Nephron progenitor cell (in vitro differentiated cells): ENCODE measurements at places on chromosomes 7 and 10.

DNA sequence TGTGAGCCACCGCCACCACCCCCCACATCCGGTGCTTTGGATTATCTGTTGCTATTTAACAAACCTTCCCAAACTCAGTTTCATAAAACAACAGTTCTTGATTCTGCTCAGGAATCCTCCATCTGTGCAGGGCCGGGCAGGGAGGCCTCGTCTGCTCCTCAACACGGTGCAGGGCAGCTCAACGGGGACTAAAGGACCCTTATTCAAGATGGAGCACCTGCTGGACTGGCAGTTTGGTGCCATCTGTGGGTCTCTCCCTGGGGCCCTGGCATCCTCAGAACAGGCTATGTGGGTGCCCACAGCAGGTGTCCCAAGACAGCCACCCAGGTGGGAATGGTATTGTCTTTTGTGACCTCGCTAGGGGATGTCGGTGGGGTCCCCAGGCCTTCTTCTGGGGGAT is 31.0 kb upstream of the ELFN1 start:
- DNase-seq, result no peak

GRCh38 chr10:32190890-32191491 is 134.8 kb upstream of the KIF5B start:
- no peak for DNase-seq

GRCh38 chr7:111137296-111138192 is 46.6 kb downstream of the LRRN3 start:
- DNase-seq, result peak; percentile 3

- DNase-seq, result no peak
These were observed 196.4 kb downstream of the GFRA1 start for GRCh38 chr10:116076621-116077020.

- DNase-seq, result no peak
These were observed 61.9 kb upstream of the ADO start for GRCh38 chr10:62742536-62743061.

DNA sequence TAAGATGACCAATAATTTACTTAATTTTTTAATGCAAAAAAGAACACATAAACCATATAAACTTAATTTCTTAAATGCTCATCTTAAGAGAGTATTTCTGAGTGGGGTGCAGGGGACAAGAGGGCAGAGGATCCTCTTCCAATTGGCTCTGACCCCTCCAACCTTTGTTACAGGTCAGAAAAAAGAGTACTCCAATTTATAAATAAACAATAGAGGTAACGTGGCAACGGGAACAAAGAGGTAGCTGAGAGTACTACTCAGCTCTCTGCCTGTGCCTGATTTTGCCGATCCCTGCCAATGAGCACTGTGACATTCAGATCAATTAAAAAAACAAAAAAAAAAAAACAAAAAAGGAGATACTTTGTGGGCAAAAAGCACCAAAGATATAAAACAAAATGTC is 307.9 kb downstream of the PARD3 start:
- no peak for DNase-seq
